Peyer's patch (tissue), 4 donors: ENCODE measurements at places on chromosomes 5 and 9.

DNA sequence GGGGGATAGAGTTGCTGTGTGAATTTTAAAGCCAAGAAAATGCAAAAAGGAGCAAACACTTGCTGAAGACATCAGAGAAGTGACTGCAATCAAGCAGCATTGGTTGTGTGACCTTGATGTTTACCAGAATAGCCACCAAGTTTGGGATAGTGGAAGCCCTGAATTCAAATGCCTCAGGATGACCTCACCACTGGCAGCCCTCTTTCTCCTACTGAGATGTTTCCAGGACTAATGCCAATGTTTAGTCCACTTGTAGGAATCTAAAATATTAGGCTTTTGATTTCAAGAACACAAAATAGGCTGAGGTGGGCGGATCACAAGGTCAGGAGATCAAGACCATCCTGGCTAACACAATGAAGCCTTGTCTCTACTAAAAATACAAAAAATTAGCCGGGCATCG lies 112.2 kb upstream of the NUDT12 start:
- DNase-seq = no peak

DNA sequence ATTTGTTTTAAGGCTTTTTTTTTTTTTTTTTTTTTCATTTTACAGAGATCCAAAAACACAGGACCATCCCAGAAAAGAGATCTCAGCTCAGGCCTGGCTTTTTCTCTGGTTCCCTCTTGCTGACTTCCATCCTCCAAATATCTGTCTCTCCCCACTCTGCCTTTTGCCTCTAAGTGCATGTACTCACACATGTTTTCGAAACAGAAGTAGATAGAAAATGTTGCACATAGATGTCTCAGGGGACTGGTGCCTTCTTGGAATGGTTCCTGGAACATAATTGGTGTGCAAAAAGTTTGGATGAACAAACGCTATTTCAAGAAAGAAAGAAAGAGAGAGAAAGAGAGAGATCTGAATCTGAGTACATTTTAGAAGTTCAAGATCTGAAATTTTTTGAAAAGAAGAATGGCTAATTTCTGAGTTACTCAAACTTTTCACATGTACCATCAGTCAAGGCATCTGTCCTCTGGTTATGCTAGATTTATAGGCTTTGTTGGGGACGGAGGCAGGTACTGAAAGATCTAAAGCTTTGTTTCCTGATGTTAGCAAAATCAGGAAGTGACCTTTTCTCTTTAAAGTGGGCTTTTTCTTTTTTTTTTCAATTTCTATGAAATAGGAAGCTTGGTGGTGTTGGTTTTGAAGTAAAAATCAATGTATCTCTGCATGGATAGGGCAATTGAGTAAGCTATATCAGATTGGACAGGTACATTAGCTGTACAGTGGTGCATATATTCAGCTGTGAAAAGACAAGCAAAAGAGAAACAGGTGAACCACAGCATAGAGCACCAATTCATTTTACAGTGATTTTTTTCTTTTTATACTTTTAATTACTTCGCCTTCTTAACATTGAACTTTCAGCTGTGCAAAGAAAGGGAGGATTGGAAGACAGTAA lies 8.5 kb upstream of the TNFSF8 start:
- DNase-seq = no peak

DNA sequence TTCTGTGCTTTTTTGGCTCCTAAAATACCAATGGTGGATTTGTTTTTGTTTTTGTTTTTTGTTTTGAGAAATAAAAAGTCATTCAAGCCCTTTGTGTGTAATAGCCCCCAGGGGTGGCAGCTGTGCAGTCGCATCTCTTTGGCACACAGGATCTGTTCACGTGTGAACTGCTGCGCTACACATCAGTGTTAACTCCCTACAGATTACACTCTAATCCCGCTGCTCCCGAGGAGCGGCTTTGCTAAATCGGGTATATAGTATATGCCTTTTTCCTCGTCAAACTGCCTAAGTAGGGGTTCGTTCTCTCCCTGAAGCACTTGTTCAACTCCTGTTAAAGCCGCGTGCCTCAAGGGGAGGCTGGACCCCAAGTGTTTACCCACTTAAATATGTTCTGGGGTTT lies 22.3 kb downstream of the ZBTB34 start:
- DNase-seq = no peak

DNA sequence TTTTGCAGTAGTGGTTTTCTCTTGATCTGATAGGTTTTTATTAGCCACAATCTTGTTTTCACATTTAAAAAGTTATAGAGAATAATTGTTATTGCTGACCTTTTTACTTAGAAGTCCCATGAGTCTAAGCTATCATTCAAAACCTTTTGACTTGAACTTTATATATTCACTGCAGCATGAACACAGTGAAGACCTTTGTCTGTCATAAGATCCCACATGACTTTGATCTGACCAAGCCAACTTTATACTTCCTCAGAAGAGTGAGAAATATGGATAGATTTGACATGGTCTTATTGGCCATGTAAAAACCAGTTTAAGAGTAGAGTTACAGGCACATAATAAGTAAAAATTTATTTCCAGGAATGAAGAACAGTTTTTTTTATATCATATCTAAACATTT lies 34.1 kb downstream of the RAD1 start:
- no peak for DNase-seq

- no peak for DNase-seq
Measured at GRCh38 chr9:92944921-92945320, 2.4 kb upstream of the FGD3 start.

GRCh38 chr9:128231638-128232527 lies 28.7 kb downstream of the DNM1 start:
- DNase-seq = no peak

DNA sequence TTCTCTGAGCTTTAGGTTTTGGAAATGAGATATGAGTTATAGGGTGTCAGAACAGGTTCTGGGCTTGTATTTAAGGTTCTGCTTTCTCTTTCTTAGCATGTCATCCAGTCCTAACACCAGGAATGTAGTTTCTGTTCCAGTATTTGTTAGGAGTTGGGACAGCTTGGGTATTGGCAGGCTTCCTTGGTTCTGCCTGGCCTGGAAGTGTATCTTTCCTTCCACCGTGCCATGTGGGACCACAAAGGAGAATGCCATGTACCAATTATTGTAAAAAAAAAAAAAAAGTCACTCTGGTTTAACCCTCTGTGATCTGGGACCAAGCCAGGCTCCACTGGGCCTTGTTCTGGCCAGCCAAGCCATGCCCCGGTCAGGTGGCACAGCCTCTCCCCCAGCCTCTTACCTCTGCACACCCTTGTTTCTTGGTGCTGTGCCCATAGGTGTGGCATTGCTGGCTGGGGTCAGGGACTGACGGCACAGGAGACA lies 47.8 kb downstream of the ARHGAP26 start:
- DNase-seq = peak; percentile 83

DNA sequence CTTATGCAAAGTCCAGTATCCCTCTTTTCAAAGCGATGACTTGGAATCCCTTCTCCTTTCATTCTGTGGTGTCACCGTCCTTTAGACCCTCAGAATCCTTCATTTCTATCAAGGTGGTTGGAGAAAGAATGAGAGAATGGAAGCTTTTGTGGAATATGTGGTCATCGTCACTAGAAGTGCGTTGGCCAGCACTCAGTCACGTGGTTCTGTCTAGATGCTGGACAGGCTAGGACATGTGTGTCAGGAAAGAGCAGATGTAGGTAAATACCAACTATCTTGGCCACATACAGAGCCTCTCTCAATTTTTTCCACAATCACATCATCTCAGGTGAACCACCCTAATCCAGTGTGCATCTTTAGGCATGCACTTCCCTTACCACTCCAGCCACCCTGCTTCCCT lies 206.0 kb downstream of the ARRDC3 start:
- DNase-seq = no peak

GRCh38 chr5:38208782-38209378 lies 49.5 kb upstream of the EGFLAM start:
- no peak for DNase-seq

GRCh38 chr5:57724836-57725235 lies 242.2 kb upstream of the ACTBL2 start:
- DNase-seq = no peak

GRCh38 chr5:112570708-112571444 lies 151.8 kb upstream of the EPB41L4A start:
- DNase-seq = no peak

DNA sequence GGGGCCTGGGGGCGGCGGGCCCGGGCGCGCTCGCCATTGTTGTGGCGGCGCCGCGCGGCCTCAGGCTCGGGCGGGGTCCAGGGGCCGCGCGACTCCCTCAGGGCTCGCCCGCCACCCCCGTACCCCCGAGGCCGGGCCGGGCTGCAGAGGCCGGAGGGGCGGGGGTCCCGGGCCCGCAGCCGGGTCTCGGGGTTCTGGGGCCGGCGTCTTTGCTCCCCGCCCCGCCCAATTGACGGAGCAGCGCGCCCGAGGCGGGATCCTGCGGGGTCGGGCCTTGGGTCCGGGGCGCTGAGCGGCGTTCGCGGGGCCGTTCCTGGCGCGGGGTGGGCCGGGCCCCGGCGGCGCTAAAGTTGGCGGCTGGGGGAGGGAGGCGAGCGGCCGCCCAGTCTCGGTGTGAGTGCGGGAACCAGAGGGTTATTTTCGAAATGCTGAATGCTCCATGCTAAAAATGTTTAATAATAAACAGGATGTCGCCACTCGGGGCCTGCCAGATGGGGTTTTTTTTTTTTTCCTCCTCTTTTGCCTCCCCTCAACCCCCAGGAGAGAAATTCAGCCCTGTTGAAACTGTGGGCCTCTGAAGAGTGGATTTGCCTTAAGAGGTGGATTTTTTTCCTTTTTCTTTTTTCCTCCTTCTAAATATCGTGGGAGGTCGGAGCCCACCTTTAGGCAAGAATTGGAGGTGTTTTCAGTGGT lies 724 bp downstream of the PRRC2B start:
- peak; percentile 52 for DNase-seq

- no peak for DNase-seq
Measured at GRCh38 chr5:159571501-159572244, 241.4 kb upstream of the IL12B start.

DNA sequence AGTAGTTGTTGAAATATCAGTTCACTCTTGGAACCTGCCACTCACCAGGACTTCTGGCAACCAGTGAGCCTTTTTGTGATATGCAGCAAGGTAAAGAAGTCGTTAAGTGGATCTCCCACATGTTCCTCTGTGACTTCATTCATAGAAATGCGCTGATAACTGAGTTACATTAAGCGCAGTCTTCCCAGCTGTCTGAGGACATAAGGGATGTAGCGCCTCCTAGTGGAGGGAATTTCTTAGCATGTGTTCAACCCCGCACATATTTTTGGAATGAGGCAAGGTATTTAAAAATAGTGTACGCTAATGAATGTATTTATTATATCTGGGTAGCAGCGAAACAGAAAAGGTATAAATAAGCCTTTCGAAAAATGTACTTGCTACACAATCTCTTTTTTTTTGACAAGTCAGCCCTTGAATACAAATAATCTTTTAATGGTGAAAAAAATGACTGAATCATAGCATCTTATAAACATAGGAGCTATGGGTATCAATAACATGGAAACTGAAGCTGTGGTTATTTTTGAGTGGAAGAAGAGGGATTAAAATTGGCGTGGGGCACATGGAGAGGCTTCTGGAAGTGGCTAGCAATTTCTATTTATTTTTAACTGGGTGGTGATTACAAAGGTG lies 38.0 kb downstream of the PALM2AKAP2 start:
- DNase-seq = peak; percentile 37

DNA sequence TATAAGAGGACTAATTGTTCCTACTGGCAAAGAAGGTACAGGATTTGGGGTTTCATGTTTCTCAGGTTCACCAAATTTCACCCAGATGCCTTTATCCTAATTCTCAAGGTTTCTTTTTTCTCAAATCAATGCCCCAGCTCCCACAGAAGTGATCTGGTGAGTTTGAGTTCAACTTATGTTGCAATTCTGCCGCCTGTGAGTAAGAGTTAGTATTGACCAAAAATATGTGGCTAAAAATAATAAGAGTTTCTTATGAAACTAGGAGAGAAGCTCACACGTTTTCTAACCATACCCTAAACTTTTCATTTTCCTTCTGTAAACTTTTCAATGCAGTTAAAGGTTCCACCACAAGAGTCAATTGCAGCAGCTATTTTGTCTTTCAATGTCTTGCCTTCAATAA lies 15.1 kb downstream of the SLCO6A1 start:
- no peak for DNase-seq

- DNase-seq = no peak
Measured at GRCh38 chr9:122551371-122551770, 1.5 kb upstream of the OR1N2 start.

DNA sequence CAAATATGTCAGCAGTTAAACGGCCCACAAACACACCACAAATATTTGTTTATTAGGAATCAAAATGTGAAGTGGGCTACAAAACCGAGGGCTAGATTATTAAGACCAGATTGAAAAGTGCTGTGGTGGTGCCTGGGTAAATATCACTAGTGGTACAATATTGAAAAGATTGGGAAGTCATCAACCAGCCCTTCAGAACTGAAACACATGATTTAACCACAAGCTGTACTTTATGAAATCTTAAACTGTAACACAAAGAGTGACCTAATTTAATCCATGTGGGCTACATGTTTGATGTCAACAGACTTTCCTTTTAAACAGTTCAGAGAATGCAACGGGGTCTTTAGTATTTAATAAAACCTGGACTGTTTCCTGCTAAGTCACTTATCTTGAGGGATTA lies 182.3 kb downstream of the SPATA31D1 start:
- DNase-seq = no peak

DNA sequence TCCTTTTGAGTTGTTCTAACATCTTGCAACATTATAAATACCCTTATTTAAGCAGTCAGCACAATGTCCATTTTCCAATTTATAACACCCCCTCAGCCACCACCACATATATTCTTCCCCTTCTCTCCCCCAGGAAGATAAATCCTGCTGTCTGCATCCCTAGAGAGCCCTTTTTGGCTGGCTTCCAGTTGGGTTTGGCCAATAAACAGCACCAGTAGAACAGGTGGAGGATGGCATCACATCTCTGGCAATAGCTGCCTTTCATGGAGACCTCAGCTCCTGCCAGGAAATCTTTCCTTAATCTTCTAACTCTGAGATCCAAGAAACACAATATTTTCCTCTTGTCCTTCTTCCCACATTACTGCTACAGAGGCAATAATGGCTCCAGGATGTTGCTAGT lies 53.7 kb downstream of the TRIM36 start:
- no peak for DNase-seq

- no peak for DNase-seq
Measured at GRCh38 chr5:111229871-111230810, 6.0 kb downstream of the CAMK4 start.

- DNase-seq = no peak
Measured at GRCh38 chr5:98570661-98571191, 202.7 kb upstream of the RGMB start.

DNA sequence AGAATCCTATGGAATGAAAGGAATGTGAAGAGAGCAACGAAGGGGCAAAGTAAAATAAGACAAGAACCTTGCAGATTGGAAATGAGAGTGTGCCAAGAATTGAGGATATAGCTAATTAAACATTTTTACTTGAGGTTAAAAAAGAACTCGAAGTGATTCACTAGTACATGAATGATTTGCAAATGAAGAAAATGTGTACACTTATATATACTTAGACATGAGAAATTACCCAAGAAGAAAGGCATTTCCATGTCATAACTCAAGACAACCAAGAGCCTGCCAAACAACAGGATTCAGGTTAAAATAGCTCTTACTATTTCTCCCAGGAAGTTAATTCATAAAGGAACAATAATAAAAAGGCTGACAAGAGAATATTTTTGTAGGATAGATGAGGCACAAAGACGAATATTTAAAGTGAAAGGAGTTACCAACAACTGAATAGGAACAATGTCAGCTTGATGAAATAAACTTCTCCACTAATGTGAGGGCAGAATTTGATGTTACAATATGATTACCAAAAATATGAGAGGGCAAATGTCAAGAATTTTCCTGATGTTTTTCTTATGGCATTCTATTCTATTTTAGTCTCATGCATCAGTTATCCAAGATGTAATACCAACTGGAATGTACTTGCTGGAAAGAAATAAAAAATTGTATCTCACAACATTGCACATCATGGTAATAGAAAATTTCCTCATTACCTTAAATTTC lies 18.9 kb upstream of the NPR3 start:
- no peak for DNase-seq
